ENCODE measurements at places on chromosomes 11 and 22.

DNA sequence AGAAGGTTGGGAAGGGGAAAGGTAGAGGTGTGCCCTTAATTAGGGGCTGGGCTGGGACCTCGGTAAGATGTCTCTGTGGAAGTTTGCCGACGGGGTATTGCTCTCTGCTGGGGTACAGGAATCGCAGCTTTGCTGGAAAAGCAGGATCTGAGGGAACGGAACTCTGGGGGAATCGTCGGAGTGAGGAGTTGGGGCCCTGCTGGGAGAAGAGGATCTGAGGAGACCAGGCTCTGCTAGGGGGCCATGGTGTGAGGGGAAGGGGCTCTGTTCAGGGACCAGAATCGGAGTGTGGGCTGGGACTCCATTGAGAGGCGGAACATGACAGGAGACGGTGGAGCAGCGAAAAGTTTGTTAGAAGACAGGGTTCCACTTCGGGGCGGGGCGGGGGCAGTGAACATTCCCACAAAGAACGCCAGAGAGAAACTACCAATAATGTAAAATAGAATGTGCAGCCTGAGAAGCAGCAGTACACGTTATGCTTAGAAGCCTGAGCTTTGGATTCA, 456 bp downstream of the AAMDC start:
- DNase-seq = no peak

DNA sequence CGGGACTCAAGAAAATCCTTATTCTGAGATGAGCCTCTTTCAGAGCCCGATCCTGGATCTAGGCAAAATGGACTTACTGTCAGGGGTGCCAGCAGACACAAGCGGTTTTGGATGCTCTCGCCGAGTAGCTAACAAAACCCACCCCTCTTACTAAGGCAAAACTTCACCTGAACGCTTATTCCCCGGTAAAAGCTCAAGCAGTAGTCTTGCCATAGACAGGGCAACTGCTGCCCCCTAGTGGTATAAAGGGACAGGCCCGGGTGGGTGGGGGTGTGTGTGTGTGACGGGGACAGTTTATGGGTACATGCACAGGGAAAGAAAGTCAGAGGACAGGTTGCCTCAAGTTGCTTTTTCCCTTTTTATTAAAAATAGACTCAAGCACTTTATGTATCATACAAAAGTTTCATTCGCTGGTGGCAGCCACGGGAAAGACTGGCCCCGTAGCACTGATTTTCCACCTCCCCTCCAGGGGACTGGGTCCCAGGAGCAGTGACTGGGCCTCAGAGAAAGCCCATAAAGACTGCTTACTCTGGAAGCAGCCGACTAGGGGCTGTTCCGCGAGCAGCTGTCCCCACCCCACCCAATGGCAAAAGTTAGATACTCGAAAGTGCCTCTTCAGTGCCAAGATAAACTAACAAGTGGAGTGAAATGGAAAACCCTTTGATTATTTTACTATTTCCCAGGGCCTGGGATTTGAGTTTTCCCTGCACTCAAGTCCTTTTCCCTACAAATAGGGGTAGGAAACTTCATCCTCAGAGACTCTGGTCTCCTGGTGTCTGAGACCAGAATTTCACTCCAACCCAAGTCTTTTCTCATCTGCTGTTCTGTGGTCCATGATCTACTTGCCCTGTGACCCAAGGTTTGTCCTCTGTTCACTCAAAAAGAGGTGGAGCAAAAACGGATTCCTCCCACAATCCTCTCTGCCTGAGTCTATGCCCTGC, 4.7 kb downstream of the YPEL4 start:
- no peak for DNase-seq

DNA sequence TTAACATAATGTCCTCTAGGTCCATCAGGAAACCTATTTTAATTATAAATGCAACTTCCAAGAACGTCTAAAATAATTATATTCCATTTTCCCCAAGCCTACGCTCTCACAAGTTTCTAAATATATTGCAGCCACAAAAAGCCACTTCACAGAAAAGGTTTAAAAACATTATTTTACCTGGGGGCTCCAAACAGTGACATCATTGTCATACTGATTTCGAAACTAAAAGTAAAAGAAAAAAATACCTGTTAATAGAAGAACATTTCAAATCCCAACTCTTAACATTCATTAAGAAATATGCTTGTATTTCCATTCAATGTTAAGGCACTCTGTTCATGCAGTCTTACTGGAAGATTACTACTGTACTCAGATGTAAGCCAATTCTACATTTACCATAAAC, 1.4 kb downstream of the PSMA1 start:
- no peak for DNase-seq

DNA sequence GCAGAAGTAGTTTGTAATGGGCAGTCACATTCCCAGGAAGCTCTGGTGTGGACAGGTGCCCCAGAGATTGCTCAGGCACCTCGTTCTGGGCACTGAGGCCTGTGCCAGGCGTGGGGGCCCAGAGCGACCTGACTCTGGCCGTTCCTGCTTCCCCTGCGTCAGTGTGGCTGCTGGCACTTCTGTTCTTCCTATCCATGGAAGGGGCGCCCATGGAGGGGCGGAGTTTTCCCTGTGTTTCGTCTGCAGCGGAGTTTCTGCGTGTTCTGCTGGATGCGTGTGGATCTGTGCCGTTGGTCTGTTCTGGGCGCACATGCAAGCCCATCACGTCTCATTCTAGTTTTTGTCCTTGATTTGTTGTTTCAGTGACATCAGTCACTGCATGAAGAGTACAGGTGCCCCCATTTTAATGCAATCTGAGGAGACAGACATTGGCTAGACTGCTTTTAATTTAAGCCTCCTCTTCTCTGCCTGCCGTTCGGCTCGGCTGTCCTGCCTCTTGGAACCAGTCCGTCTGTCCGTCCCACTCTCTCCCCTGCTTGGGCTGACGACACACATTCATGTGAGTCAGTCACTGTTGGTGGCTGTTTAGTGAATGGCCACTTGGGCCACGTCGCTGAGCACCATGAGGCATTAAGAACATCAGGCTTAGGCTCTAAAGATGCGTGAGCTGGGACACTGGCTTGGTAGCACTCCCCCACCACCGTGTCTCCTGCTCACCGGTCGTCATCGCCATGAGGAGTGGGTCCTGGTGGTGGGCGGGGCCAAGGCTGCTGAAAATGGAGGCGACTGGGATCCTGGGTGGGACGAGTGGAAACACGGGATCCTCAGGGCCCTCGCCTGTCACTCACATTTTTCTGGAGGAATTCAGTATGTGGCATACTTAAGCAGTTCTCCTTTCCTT, 255.8 kb downstream of the TBC1D22A start:
- DNase-seq = no peak

All from amniotic stem cell (primary cell).